ENCODE measurements at places on chromosomes 16 and 17.
A peak's percentile ranks its signal among the peaks of the same experiment; 100 is the strongest.

DNA sequence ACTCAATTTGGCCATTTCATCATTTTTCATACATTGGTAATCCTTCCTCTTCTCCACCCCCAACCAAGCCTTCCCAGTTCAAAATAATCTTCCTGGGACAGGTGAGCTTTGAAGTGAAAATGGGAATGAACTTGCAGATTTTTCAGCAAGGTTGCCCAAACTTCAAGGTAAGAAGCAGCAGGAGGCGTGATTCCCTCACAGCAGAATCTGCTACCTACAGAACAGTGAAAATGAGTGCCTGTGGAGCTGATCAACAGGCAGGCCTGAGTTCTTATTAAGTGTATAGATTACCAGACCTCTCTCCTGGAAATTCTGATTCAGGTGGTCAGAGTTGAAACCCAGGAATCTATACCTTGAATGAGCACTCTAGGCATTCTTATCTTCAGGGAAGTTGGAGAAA lies 356.6 kb downstream of the RBFOX1 start:
- no peak for DNase-seq

- peak; percentile 100 for DNase-seq
These were observed at the start of gene TMUB2 for GRCh38 chr17:44186307-44187130. Gene TMUB2 (plus strand): TSS chr17:44186972. CDS start chr17:44187709, 737 bp downstream.

GRCh38 chr16:31529937-31530312 lies 2.2 kb downstream of the AHSP start:
- no peak for DNase-seq

GRCh38 chr16:14668556-14669223 lies 25.4 kb downstream of the PLA2G10 start:
- DNase-seq: no peak

DNA sequence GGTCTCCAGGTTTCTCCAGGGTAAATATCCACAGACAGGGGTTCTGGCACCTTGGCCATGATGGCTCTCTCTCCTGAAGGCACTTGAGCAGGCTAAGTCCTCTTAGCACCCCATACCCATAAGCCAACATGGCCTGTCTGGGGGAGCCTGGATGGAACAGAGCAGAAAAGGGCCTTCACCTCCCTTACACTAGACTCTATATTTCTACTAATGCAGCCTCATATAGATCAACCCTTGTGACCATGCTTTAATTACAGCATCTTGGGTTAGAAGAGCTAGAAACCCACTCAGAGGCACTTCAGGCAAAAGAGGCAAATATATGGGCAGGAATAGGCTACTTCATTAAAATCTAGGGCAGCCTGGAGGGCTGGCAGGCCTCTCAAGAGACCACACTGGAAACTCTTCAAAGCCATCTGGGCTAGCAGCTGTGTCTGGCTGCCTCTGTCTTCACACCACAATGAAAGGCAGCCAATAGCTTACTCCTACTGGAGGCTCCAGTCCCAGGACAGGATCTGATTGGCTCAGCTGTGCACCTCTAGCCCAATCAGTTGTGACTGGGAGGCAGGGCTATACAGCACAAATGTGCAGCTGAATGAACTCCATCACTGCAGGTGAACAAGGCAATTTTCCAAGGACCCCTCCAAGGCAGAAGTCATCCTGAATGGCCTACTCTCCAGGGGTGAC lies 4.7 kb upstream of the CDT1 start:
- DNase-seq: no peak

- DNase-seq: no peak
These were observed 3.5 kb upstream of the SALL1 start for GRCh38 chr16:51154271-51155171.

- DNase-seq: peak; percentile 87
These were observed at the start of gene ADCY7 for GRCh38 chr16:50266337-50267091. Gene ADCY7 (plus strand): TSS chr16:50266551. CDS start chr16:50288180, 21,629 bp downstream.

DNA sequence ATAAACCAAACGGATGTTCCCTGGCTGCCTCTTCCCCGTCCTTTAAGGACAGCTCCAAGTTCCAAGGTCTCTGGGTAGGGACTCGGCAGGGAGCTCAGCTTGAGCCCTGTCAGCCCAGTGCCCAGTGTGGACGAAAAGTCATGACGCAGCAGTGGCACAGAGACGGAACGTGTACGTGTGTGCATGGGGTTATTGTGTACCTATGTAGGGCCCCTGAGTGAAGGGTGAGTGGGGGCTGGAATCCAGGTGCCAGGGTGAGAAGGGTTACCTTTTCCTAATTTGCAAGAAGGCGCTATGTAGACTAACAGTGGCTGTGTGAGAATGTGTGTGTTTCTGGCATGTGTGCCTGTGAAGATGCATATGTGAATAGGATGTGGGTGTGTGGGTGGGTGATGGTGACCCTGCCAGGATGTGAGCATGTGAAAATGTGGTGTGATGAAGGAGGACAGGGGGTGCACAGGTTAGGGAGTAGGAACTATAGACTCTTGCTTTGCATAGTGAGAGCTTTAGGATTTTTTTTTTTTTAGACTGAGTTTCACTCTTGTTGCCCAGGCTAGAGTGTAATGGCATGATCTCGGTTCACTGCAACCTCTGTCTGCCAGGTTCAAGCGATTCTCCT lies 6.0 kb downstream of the SCN4A start:
- no peak for DNase-seq

GRCh38 chr16:87297918-87298631 lies 19.1 kb downstream of the C16orf95 start:
- DNase-seq: peak; percentile 47

Measured in stimulated activated CD4-positive, alpha-beta T cell treated with anti-CD3 and anti-CD28 coated beads, Interleukin-2, amount 100 ng/mL, for 24 hours (primary cell).